ENCODE measurements at places on chromosomes 13 and 19. TPM values are rescaled to one million over a fixed set of nuclear protein-coding genes. Genes with fewer than 3 reads are reported as not detected.

Gene KCTD15
- 16.3 TPM for total RNA-seq

DNA sequence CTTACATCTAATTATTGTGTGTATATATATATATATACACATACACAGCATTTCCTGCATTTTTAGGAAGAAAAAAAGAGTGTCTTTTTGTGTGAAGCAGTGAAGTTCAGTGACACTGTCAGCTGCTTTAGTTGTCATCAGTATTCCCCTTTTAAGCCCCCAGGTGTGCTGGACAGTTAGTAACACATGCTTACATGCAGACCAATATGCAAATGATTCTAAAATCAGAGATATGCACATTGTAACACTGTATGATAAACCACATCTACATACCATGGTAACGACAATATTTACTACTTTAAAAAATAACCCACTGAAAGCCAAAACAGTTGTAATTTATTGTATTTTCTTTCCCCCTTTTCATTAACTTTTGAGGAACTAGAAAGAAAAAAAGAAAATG, 16.8 kb downstream of the LHFPL6 start:
- no peak overlapping the region for H3K27ac ChIP-seq
- peaks cover 6% of the 10 kb centered on the region for H3K4me1 ChIP-seq
- H3K36me3 ChIP-seq, result peaks cover 2% of the 10 kb centered on the region
- H3K27me3 ChIP-seq, result no peaks in the 10 kb centered on the region
- H3K4me3 ChIP-seq, result no peak overlapping the region

DNA sequence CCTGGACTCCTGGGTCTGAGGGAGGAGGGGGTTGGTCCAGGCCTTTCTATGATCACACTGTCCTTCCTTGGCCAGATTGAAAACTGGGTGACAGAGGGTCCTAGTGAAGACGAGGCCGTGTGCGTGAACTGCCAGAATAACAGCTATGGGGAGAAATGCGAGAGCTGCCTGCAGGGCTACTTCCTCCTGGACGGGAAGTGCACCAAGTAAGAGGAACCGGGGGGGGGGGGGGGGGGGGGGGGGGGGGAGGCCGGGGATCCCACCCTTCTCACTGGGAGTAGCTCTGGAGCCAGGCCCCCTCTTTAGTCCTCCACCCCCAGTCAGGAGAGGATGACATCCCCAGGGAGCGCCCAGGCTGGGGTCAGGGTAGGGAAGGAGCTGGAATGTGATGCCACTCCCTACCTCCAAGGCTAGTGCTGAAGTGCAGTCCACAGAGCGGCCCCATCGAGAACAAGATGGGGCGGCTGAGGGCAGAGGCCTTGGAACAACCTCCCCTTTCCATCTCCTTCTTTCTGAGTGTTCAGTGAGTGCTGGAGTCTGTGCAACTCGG, 19.4 kb downstream of the CNFN start:
- DNase-seq, result no peak
- H3K4me1 ChIP-seq, result peaks cover 2% of the 10 kb centered on the region
- H3K27ac ChIP-seq, result no peak overlapping the region
- H3K36me3 ChIP-seq, result peaks cover 21% of the 10 kb centered on the region
- no peak overlapping the region for H3K4me3 ChIP-seq

DNA sequence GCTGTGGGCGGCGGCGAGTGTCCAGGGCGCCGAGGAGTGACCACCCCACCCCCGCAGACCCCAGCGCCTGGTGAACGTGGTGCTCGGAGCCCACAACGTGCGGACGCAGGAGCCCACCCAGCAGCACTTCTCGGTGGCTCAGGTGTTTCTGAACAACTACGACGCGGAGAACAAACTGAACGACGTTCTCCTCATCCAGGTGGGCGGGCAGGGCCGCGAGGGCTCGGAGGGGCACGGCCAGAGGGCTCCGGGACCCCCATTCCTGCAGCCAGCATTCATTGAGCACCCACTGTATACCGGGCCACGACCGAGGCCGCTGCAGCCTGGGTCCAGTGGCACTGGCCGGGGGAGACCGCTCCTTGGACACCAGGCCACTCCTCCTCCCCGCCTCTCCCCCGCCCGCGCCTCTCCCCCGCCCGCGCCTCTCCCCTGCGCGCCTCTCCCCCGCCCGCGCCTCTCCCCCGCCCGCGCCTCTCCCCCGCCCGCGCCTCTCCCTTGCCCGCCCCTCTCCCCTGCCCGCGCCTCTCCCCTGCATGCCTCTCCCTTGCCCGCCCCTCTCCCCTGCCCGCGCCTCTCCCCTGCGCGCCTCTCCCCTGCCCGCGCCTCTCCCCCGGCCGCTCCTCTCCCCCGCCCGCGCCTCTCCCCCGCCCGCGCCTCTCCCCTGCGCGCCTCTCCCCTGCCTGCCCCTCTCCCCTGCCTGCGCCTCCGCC, 3.2 kb downstream of the PRTN3 start:
- DNase-seq, result no peak
- peaks cover 20% of the 10 kb centered on the region for H3K27me3 ChIP-seq
- no peak overlapping the region for H3K27ac ChIP-seq

DNA sequence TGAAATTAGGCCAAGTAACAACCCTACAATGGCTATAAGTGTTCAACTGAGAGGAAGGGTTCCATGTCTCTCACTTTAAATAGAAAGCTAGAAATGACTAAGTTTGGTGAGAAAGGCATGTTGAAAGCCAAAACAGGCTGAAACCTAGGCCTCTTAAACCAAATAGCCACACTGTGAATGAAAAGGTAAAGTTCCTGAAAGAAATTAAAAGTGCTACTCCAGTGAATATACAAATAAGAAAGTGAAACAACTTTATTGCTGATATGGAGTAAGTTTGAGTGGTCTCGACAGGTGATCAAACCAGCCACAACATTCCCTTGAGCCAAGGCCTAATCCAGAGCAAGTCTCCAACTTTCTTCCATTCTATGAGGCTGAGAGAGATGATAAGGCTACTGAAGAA, 209.6 kb downstream of the KLF12 start:
- H3K4me3 ChIP-seq, result no peak overlapping the region
- H3K27me3 ChIP-seq, result no peaks in the 10 kb centered on the region
- no peak overlapping the region for H3K27ac ChIP-seq
- peaks cover 5% of the 10 kb centered on the region for H3K4me1 ChIP-seq
- H3K36me3 ChIP-seq, result no peaks in the 10 kb centered on the region

GRCh38 chr13:44917589-44918325, 71.5 kb downstream of the NUFIP1 start:
- peak overlapping the region; percentile 52 for H3K4me3 ChIP-seq
- H3K36me3 ChIP-seq, result no peaks in the 10 kb centered on the region
- H3K27ac ChIP-seq, result peak overlapping the region; percentile 89
- H3K27me3 ChIP-seq, result no peaks in the 10 kb centered on the region
- H3K4me1 ChIP-seq, result peaks cover 10% of the 10 kb centered on the region
- DNase-seq, result peak; percentile 97

GRCh38 chr13:109383683-109384082, 402.7 kb downstream of the IRS2 start:
- no peak overlapping the region for H3K4me3 ChIP-seq
- H3K4me1 ChIP-seq, result peaks cover 12% of the 10 kb centered on the region
- H3K36me3 ChIP-seq, result no peaks in the 10 kb centered on the region
- DNase-seq, result peak; percentile 79

Gene USHBP1
- total RNA-seq, result not detected

GRCh38 chr13:32086791-32087441, 55.3 kb downstream of the FRY start:
- no peak for DNase-seq
- H3K36me3 ChIP-seq, result peaks cover 5% of the 10 kb centered on the region
- no peaks in the 10 kb centered on the region for H3K27me3 ChIP-seq
- H3K27ac ChIP-seq, result no peak overlapping the region
- peaks cover 9% of the 10 kb centered on the region for H3K4me1 ChIP-seq

Gene OR7D2
- not detected for total RNA-seq

DNA sequence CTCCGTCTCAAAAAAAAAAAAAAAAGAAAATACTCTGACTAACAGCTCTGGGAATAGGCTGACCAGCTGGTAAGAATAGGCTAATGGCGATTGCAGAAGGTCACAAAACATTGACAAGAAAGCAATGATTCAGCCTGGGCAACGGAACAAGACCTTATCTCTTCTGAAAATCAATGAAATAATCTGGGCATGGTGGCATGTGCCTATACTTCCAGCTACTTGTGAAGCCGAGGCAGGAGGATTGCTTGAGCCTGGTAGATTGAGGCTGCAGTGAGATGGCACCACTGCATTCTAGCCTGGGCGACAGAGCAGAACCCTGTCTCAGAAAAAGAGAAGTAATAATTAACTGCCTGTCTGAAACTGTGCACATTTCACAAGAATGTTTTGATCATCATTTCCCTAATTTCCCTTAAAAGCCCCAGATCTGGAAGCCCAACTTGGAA, 18.8 kb upstream of the MTRF1 start:
- no peak overlapping the region for H3K27ac ChIP-seq
- no peak for DNase-seq

- no peak overlapping the region for H3K4me3 ChIP-seq
- H3K4me1 ChIP-seq, result no peaks in the 10 kb centered on the region
- no peak overlapping the region for H3K27ac ChIP-seq
- no peaks in the 10 kb centered on the region for H3K27me3 ChIP-seq
- DNase-seq, result peak; percentile 28
Observed at GRCh38 chr19:7970716-7971448, 27.4 kb upstream of the TIMM44 start.

- H3K36me3 ChIP-seq, result no peaks in the 10 kb centered on the region
- peak; percentile 70 for DNase-seq
- peaks cover 2% of the 10 kb centered on the region for H3K4me1 ChIP-seq
- no peak overlapping the region for H3K27ac ChIP-seq
- H3K27me3 ChIP-seq, result no peaks in the 10 kb centered on the region
Observed at GRCh38 chr19:37902668-37903067, 3.7 kb downstream of the WDR87 start.

- no peak for DNase-seq
- no peaks in the 10 kb centered on the region for H3K27me3 ChIP-seq
- H3K4me3 ChIP-seq, result no peak overlapping the region
- peaks cover 16% of the 10 kb centered on the region for H3K36me3 ChIP-seq
- peaks cover 11% of the 10 kb centered on the region for H3K4me1 ChIP-seq
Observed at GRCh38 chr19:17128403-17128802, 52.8 kb downstream of the MYO9B start.

Gene RNF225
- not detected for total RNA-seq

- no peaks in the 10 kb centered on the region for H3K36me3 ChIP-seq
- peaks cover 12% of the 10 kb centered on the region for H3K27me3 ChIP-seq
- H3K4me3 ChIP-seq, result no peak overlapping the region
- DNase-seq, result no peak
- H3K4me1 ChIP-seq, result no peaks in the 10 kb centered on the region
Observed at GRCh38 chr13:42420304-42420703, 148.4 kb downstream of the AKAP11 start.

DNA sequence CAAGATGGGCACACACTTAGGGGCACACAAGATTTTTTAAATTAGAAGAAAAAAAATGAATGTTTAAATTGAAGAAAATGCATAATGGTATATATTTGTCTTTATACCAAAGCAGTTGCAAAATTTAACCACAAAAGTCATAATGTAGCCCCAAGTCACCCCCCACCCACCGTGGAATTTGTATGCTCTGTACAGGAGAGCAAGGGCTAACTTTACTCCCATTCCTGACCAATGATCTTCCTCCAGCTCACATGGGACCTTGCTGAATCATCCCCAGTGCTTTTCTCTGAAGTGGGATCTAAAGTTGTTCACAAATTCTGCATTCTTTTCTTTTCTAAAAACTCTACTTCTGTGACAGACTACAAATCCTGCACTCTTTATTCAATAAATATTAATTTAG, 597.0 kb downstream of the UQCRFS1 start:
- no peak overlapping the region for H3K27ac ChIP-seq
- H3K4me3 ChIP-seq, result no peak overlapping the region
- no peaks in the 10 kb centered on the region for H3K4me1 ChIP-seq
- no peak for DNase-seq

DNA sequence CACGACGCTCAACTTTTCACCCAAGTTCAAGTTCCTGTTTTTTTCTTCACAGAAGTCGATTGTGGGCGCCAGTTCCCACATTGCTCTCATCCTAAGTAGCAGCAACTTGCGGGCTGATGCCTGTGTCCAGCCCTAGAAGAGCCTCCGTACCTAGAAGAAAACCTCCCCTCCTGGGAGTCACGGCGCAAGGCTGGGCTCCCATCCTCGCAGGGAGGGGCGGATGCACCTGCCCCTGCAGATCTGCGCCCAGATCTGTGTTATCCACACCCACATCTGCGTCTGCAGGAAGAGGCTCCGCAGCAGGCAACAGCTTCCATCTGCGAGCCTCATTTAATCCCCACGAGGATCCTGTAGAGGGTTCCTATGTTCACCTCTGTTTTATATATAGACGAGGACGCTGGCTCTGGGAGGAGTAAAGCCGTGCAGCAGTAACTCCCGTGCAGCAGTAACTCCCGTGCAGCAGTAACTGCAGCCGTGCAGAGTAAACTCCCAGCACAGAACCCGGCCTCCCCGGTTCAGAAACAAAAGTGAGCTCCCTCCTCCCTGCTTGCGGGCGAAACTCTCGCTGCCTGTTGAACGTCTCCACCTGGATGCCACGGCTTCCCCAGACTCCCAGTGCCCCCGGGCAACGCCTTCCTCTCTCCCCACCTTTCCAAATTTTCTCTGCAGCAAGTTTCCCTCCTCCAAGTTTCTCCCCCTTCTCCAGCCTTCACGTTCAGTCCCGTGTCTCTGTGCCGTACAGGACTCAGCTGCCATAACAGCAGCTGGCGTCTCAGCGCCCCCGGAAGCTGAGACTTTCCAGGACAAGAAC, 23.5 kb upstream of the LAIR1 start:
- no peak overlapping the region for H3K27ac ChIP-seq
- H3K27me3 ChIP-seq, result no peaks in the 10 kb centered on the region
- no peaks in the 10 kb centered on the region for H3K4me1 ChIP-seq
- H3K4me3 ChIP-seq, result peak overlapping the region; percentile 37
- no peaks in the 10 kb centered on the region for H3K36me3 ChIP-seq

GRCh38 chr19:32895384-32895783, 25.8 kb upstream of the SLC7A9 start:
- no peaks in the 10 kb centered on the region for H3K4me1 ChIP-seq
- no peaks in the 10 kb centered on the region for H3K27me3 ChIP-seq
- H3K36me3 ChIP-seq, result peaks cover 6% of the 10 kb centered on the region
- H3K27ac ChIP-seq, result no peak overlapping the region
- H3K4me3 ChIP-seq, result no peak overlapping the region

Gene HCST
- total RNA-seq, result not detected

Gene NKPD1
- under 0.01 TPM for total RNA-seq

Gene CRX
- total RNA-seq, result not detected

Gene KCNN4
- total RNA-seq, result 0.54 TPM

Gene MCF2L
- not detected for total RNA-seq

DNA sequence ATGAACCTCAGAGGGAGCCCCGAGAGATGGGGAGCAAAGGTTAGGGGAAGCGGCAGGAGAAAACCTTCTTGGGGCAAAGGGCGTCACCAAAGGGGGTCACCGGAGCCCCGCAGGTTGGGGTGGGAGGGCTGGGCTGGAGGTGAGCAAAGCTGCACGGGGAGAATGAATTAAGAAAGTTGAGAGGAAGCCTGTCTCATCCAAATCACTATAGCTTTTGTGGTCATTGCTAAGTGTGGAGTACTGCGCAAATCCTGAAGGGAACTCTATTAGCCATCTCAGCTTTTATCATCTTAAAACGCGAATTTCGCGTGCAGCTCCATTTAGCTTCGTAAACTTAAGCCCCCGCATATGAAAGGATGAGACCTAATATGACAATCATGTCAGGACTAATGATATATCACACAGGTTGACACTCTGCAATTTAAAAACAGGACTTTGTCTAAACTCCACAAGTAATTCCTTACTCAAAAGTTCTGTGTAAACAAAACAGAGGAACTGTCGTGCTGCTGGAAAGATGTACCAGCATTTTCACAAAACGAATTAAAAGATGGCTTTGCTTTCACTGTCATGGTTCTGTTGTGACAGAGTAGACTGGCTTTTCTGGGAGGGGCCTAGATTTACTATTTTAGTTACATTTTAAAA, 631 bp downstream of the LACC1 start:
- peaks cover 12% of the 10 kb centered on the region for H3K4me1 ChIP-seq
- no peak overlapping the region for H3K27ac ChIP-seq

GRCh38 chr13:44188257-44188656, 185.4 kb upstream of the SERP2 start:
- DNase-seq, result peak; percentile 75
- H3K36me3 ChIP-seq, result no peaks in the 10 kb centered on the region
- no peak overlapping the region for H3K4me3 ChIP-seq
- no peaks in the 10 kb centered on the region for H3K27me3 ChIP-seq
- H3K4me1 ChIP-seq, result peaks cover 4% of the 10 kb centered on the region

Gene ZSCAN4
- total RNA-seq, result not detected

Gene PRTN3
- not detected for total RNA-seq

All from IMR-90 (cell line).